ENCODE measurements at places on chromosomes 4 and X.

- peak; percentile 6 for DNase-seq
Observed at GRCh38 chr4:145887241-145887991, 51.2 kb downstream of the ZNF827 start.

GRCh38 chr4:169225058-169225751, 45.6 kb downstream of the SH3RF1 start:
- DNase-seq = peak; percentile 79

- DNase-seq = no peak
Observed at GRCh38 chr4:93103042-93103441, 725.5 kb upstream of the ATOH1 start.

DNA sequence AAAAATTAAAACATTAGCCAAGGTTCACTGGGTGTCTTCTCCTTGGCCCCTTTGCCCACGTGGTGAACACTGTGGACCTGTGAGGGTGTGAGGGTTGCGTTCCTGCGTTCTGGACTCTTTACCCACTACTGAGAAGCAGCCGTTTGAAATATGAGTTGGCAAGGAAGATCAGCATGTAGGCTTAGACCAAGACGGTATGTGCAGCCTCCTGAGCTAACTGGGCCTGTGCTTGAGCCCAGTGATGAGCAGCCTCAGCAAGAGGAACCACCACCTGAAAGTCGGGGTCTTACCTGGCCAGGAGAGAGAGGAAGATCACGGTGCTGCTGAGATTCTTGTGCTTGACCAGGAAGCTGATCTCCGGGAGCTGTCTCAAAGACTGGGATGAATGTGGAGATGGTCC, 19.5 kb downstream of the RGS12 start:
- no peak for DNase-seq

GRCh38 chrX:133985164-133985966, at the start of gene GPC3:
GPC3 (minus strand) TSS chrX:133985594.
- DNase-seq = no peak

- no peak for DNase-seq
Observed at GRCh38 chr4:108861334-108861733, 98.5 kb upstream of the ETNPPL start.

DNA sequence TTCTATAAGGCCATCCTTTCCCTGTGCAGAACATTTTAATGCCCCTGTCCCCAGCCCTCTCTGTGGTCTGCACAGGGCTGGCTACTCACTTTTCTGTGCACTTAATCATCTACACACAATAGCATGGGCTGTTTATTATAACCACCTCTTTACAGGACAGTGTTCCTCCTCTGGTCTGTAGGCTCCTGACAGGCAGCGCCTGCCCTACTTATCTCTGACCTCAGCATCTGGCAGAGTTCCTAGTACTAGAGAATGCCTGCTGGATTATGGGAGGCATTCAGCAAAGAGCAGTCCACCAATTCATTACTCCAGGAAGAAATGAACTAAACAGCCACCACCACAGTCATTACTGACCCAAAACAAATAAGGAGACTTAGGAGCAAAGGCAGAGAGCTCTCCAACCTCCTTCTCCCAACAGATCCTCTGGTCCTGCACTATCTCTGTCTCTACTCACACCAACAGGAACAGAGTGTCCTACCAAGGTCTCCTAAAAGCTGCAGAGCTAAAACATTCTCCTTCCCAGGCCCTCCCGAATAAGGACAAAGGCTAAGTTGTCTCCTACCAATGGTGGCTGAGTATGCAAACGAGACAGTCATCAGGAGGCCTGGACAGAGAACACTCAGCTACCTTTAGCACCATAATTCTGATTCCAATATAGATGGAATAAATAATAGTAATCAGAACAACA, 279.2 kb downstream of the QDPR start:
- DNase-seq = peak; percentile 77

DNA sequence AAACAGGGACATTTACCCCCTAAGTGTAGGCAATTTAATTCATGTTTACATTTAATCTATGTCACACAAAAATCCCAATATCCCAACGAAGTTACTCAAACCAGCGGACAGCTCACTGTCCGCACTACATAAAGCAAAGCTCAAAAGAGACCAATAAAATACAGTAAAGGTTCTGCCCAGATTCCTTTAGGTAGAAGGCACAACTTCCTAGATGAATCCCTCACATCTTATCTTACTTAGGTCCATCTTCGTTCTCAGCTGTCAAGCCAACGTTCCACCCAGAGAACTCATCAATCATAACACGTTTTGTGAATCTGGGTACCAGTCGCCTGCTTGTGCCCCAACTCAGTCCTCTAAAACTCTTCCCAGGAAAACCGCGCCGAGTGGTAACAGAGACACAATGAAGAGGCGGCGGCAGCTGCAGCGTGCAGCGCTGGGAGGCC, 1.7 kb downstream of the HNRNPDL start:
- DNase-seq = no peak

DNA sequence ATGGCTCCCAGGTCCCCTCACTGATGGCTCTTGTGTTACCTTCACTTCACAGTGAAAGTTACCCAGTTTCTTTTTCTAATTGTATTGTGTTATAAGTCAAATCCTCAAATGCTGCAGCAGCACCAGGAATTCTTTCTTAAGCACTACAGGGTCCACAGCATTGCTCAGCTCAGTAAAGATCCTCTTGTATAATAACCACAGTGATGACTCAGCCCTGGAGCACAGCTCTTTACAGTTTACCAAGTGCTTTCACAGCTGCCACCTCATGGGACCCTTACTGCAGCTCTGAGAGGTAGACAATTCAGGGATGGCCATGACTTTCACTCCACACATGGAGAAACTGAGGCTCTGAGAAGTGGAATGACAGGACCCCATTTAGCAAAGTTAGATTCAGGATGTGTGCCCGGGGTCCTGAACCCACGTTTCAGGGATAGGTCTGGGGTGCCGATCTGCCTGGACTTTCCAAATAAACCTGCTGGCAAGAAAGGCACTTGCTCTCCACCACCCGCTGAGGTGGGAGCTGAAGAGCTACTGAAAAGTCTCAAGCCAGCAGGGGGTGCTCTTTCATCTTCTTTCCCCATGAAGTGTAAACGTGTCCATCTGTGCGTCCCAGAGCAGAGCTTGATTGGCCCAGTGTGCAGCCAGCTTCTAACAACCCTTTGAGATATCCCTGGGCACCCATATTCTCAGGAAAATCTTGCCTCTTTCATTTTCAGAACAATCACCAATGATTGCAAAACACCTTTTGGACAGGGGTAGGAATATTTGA, 35.7 kb upstream of the GABRQ start:
- DNase-seq = peak; percentile 28

GRCh38 chrX:153728095-153728494, 3.4 kb downstream of the ABCD1 start:
- no peak for DNase-seq

DNA sequence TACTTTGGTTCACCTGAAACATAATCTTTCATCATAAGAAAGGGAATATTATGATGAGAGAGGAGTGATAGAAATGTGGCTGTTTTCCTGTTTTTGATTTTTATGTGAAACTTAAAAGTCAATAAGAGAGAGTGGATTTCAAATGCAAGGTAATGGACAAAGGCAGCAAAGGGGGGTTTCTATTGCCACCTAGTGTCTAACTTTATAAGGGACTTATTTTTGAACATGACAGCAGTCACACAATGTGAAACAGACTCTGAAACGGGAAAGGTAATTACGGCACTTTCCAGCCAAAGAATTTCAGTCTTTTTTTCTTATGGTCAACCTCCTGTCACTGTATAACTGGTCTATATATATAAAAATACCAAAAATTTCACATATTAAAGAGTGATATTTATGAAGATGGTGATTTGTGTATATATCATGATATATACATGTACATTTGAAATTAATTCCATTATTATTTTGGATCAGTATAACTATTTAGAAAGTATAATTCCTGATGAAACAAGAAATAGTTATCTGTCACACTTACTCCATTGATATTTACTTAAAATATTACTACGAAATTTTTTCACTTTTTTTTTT, 127.1 kb downstream of the FBXO8 start:
- DNase-seq = peak; percentile 29

DNA sequence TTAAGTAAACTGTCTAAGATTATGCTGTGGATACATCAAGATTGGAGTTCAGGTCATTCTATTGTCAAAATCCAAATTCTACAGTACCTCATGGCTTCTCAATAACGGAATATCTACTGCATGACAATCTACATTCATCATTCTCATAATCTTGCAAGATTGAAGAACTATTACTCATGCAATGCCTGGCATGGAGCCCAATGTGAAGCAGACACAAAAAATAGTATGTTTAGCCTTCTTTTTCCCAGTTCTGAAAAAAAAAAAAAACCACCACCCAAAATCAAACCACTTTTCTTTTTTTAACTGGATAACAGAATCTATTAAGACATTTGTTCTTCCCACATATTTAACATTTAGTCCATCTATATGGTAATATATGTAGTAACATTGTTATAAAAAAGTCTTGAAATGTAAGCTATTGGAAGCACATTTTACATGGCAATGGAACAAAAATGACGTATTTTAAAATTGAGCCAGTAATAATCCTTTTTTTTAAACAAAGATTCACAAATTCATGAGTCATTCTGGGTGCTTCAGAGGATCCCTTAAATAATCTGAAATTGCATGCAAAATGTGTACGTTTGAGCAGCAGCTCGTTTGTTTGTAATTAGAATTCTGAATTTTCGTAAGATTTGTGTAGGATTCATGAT, 232.2 kb upstream of the FMR1 start:
- no peak for DNase-seq

DNA sequence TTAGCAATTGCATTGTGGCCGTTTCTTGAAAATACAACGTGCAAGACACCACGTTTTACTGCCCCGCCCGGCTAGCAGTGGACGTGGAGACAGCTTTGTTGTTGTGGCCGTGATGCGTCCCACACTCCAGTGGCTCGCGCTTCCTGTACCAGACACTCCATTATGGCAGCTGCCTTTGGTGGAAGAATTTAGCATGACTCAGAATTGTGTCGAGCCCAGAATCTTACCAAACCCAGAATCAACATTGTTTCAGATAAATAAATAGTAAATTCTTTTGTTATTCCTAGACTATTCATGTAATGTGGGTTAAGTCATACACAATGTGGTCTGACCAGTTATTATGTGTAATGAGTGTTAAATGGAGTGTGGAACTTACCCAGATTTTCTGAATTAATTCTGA, 25.3 kb upstream of the S100P start:
- DNase-seq = peak; percentile 56

- peak; percentile 25 for DNase-seq
Observed at GRCh38 chr4:83599183-83599582, 63.3 kb downstream of the GPAT3 start.

DNA sequence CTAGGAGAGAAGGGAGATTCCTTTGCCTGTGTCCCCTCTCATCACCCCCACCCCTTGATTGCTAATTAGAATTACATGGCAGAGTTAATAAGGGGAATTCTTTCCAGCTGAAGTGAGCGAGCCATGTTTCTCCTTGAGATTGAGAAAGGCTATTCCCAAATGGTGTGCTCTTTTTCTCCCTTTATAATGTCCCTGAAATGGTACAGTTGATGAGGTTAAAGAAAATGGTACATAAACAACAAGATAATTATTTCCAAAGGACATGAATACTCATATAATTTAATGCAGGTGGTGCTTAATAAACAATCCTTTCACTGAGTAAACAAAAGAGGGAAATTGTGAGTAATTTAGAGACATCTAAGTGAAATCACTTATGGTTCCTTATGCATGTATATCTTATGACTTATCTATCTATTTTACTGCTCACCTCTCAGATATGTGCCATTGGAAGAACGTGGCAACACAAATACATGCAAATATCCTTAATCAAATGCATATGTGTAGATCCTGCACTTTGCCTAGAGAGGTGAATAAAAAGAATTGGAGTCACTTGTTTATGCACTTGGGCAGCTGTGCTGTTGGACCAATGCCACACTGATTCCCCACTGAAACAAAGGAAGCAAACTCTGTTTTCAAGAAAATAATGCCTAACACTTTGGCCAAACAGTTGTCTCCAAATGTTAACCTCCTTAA, 106.6 kb upstream of the WDR44 start:
- no peak for DNase-seq

GRCh38 chrX:47360423-47361179, 9.8 kb upstream of the ZNF157 start:
- no peak for DNase-seq

DNA sequence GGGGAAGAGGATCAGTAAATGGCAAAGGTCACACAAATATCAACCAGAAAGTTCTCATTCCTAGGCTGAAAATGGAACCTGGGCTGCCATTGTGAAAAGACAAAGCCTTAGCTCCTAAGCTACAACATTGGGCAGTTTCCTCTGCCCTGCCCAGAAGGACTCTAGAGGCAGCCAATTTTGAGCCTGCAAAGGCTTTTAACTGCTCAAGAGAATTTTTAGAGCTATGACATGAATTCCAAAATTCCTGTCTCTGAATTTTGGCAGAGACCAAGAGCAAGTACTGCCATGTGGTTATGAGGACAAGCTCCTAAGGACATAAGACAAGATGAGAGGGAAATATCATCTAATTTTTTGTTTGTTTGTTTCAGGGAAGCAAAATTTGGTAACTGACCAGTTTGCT, 29.6 kb upstream of the IGFBP7 start:
- DNase-seq = no peak

DNA sequence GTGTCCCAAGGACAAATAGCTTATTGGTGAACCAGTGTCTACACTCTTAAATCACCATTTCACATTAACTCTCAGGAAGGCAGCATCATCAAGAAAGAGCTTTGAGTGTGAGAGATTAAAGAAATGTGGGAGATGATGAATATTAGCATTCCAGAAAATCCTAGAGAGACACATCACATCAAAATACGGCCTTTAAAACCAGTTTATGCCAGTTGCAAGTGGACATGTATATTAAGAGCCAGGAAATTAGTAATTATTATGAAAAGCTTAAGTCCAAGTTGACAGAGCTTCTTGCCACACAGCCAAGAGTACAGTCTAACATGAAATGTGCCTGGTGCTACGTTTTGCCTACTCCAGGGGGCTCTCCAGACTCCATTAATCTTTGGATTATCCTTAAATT, 503.0 kb upstream of the BOD1L1 start:
- peak; percentile 11 for DNase-seq

DNA sequence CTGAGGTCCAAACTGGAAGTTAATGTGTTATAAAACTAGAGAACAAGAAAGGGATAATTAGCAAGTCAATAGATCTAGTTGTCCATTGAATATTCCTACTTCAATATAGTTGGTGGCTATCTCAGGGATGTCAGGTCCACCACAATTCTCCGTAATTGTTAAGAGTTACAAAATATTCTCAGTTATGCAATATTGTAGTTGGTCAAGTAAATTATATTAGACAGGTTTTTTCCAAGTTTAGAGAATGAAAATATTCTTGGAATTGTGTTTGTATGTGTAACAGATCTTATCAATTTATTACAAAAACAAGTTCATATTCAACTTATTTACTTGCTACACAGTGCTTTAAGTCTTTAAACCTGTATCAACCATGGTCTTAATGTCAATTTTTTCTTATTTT, 547.4 kb downstream of the SPRY1 start:
- DNase-seq = no peak

GRCh38 chr4:1347410-1347864, 429 bp downstream of the UVSSA start:
- peak; percentile 79 for DNase-seq

- peak; percentile 65 for DNase-seq
Observed at GRCh38 chr4:163694385-163694784, 199.9 kb downstream of the TMA16 start.

Measured in brain microvascular endothelial cell (primary cell).